Nephron progenitor cell (in vitro differentiated cells): ENCODE measurements at places on chromosomes 13 and 19.

DNA sequence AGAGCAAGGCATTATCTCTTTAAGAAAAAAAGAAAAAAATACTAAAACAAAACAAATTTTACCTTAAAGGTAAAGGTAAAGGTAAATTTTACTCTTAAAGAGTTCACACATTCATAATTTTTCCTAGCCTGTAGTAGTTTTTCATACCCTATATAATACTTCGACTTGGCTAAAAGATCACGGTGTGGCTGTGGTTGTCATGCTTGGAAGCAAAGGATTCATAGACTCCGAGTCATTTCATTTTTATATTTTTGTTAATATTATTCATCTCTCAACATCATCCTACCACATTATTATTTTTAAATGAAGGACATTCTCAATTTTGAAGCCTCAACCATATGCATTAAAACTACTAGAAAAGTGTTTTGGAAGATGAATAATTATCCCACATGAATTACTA is 52.7 kb downstream of the PIBF1 start:
- H3K4me1 ChIP-seq, result no peaks in the 10 kb centered on the region
- H3K4me3 ChIP-seq, result no peak overlapping the region
- peaks cover 56% of the 10 kb centered on the region for H3K36me3 ChIP-seq
- H3K27me3 ChIP-seq, result no peaks in the 10 kb centered on the region
- no peak for DNase-seq

DNA sequence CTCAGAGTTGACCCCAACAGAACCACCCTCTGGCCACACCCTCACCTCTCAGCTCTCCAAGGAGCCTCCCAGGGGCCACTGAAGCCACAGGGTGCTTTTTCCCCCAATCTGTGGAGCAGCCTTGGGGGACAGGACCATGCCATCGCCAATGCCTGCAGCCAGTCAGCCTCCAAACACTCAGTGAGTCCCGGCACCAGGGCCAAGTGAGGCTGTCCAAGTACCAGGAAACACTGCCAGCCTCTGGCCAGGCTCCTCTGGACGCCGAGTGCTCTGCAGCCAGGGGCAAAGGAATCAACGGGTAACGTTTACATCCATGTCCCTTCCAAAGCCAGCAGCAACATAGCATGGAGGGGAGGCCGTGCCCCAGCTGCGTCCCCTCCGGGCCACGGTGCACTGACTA is 9.5 kb upstream of the COMP start:
- no peak overlapping the region for H3K4me3 ChIP-seq
- DNase-seq, result no peak
- no peak overlapping the region for H3K27ac ChIP-seq
- peaks cover 22% of the 10 kb centered on the region for H3K4me1 ChIP-seq
- peaks cover 22% of the 10 kb centered on the region for H3K27me3 ChIP-seq

DNA sequence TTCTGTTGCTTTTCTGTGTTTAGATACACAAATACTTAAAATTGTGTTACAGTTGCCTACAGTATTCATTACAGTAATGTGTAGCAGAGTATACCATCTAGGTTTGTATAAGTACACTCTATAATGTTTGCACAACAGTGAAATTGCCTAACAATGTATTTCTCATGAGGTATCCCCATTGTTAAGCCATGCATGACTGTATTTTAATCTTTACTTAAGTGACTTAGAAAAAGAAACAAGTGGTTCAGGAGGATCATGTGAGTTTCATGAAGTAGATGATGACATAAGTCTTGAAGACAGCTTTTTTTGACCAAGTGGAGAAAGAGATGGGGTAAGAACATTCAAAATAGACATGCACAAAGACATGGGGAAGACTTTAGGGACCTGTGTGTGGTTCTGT is 8.4 kb upstream of the KCTD4 start:
- peak overlapping the region; percentile 7 for H3K27ac ChIP-seq
- no peak for DNase-seq
- H3K4me3 ChIP-seq, result no peak overlapping the region
- H3K27me3 ChIP-seq, result no peaks in the 10 kb centered on the region
- peaks cover 42% of the 10 kb centered on the region for H3K36me3 ChIP-seq

- H3K4me1 ChIP-seq, result no peaks in the 10 kb centered on the region
- DNase-seq, result no peak
- no peak overlapping the region for H3K27ac ChIP-seq
- H3K4me3 ChIP-seq, result no peak overlapping the region
Observed at GRCh38 chr13:49464085-49464484, 20.0 kb downstream of the SETDB2 start.

DNA sequence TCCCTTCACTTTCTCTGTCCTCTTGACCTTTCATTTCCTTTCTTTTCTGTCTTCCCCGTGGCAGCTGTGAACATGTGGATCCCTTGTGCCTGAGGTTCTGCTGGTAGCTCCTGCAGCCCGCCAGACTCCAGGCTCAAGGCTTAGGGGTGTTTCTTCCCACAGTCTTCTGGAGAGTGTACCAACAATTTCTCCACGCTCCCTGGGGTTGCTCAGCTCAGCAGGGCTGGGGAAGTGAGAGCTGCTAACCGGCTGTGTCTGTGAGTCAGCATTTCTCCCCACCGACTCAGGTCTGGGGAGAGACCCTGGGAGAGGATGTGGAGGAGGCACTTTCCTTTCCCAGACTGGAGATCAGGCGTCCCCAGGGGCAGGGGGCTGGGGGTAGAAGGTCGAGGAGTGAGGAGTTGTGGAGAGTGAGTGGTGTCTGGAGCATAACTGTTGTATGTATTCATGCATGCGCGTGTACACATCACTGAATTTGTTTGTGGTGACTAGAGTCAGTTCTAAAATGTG is 193.6 kb downstream of the KCNRG start:
- H3K27me3 ChIP-seq, result peaks cover 4% of the 10 kb centered on the region
- peak overlapping the region; percentile 97 for H3K27ac ChIP-seq
- H3K4me3 ChIP-seq, result peak overlapping the region; percentile 61
- peaks cover 22% of the 10 kb centered on the region for H3K4me1 ChIP-seq
- peaks cover 29% of the 10 kb centered on the region for H3K36me3 ChIP-seq

DNA sequence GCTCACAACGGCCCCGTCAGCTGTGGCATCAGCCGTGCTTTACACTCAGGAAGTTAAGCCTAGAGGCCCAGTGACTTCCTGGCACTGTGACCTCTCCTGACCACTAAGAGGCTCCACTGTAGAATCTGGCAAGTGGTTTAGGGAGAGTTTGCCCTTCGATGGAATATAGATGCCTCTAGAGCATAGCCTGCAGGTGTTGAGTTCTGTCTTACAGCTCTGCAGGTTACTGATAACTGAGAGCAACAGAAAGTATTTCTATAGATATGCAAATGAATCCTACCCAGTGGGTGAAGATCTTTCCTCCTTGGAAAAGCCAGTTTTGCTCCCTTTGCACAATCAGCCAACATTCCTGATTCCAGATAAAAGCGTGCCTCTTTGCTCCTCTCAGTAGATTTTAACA is 35.8 kb downstream of the ATP12A start:
- peaks cover 34% of the 10 kb centered on the region for H3K27me3 ChIP-seq
- H3K27ac ChIP-seq, result no peak overlapping the region
- H3K4me3 ChIP-seq, result no peak overlapping the region
- no peaks in the 10 kb centered on the region for H3K36me3 ChIP-seq
- DNase-seq, result no peak

- peaks cover 14% of the 10 kb centered on the region for H3K4me1 ChIP-seq
- DNase-seq, result no peak
- H3K4me3 ChIP-seq, result no peak overlapping the region
Observed at GRCh38 chr19:33399745-33400681, 26.5 kb downstream of the CEBPG start.

GRCh38 chr19:13794757-13795589 is at the start of gene ZSWIM4:
Gene ZSWIM4 (plus strand): TSS chr19:13795443. CDS start chr19:13795649, 206 bp downstream.
- H3K36me3 ChIP-seq, result peaks cover 5% of the 10 kb centered on the region
- H3K4me3 ChIP-seq, result peak within 1 kb of the TSS; percentile 95
- DNase-seq, result peak; percentile 97
- H3K27ac ChIP-seq, result no peak within 1 kb of the TSS
- H3K4me1 ChIP-seq, result peaks cover 24% of the 10 kb centered on the region

DNA sequence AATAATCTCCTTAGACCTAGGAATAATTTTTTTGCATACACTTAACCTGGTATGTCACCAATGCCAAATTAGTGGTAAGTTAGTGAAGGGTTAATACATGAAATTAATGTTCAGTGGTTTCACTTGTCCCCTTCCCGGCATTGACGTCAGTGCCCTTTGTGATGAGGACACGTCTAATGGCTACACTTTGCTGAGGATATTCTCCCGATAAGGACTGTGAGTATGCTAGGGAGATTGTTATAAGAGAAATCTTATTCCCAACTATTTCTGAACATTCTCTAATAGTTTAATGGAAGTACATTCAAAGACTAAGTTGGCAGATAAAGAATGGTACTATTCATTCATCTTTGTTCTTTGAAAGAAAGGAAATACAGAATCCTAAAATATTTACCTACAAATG is 102.4 kb downstream of the TNFRSF19 start:
- peak overlapping the region; percentile 29 for H3K27ac ChIP-seq
- no peaks in the 10 kb centered on the region for H3K27me3 ChIP-seq
- DNase-seq, result no peak
- no peak overlapping the region for H3K4me3 ChIP-seq
- peaks cover 91% of the 10 kb centered on the region for H3K36me3 ChIP-seq
- H3K4me1 ChIP-seq, result peaks cover 42% of the 10 kb centered on the region

GRCh38 chr13:28755546-28755870 is 36.7 kb upstream of the SLC46A3 start:
- H3K4me1 ChIP-seq, result peaks cover 21% of the 10 kb centered on the region
- no peak overlapping the region for H3K27ac ChIP-seq
- DNase-seq, result no peak
- no peak overlapping the region for H3K4me3 ChIP-seq
- peaks cover 2% of the 10 kb centered on the region for H3K27me3 ChIP-seq

DNA sequence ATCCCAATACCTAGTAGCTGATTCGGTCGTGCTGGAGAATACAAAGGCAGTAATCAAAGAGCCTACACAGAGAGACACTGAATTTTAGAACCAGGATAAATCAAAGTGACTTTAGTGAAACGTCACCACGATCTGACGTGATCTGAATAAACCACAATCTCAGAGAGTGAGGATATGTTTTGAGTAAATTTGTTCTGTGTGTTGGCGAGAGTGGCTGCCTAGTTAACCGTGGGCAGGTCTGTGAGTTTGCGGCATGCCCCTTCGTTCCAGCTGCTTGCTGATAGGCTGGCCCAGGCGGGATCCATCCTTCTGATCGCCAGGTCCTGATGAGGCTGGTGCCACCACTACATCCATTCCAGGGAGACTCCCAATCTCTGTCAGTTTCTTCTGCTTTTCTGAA is 40.4 kb downstream of the LRCH1 start:
- H3K36me3 ChIP-seq, result peaks cover 5% of the 10 kb centered on the region
- no peak for DNase-seq
- no peak overlapping the region for H3K4me3 ChIP-seq
- H3K27me3 ChIP-seq, result no peaks in the 10 kb centered on the region

DNA sequence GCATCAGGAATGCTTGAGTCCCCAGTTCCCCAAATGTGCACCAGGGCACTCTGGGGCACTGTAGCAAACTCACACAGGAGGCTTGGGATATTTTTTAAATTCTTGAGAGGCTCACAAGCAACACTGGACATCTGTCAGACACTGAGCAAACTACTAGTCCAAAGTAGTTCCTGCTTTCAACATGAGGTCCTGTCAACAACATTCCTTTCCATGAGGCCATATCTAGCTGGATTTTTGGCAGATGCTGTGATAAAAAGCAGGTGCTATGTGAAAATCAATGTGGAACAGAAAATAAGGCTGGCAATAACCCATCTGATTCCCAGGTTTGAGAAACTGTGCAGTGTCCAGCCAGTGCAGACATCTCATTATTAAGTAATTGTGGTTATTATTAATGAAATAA is 50.5 kb downstream of the STARD13 start:
- DNase-seq, result no peak
- peaks cover 2% of the 10 kb centered on the region for H3K27me3 ChIP-seq
- no peak overlapping the region for H3K4me3 ChIP-seq
- peaks cover under 1% of the 10 kb centered on the region for H3K4me1 ChIP-seq

- H3K36me3 ChIP-seq, result no peaks in the 10 kb centered on the region
- H3K27me3 ChIP-seq, result peaks cover 72% of the 10 kb centered on the region
- no peak for DNase-seq
- peak overlapping the region; percentile 86 for H3K4me3 ChIP-seq
- H3K27ac ChIP-seq, result no peak overlapping the region
Observed at GRCh38 chr19:18225355-18225701, 910 bp downstream of the PDE4C start.

DNA sequence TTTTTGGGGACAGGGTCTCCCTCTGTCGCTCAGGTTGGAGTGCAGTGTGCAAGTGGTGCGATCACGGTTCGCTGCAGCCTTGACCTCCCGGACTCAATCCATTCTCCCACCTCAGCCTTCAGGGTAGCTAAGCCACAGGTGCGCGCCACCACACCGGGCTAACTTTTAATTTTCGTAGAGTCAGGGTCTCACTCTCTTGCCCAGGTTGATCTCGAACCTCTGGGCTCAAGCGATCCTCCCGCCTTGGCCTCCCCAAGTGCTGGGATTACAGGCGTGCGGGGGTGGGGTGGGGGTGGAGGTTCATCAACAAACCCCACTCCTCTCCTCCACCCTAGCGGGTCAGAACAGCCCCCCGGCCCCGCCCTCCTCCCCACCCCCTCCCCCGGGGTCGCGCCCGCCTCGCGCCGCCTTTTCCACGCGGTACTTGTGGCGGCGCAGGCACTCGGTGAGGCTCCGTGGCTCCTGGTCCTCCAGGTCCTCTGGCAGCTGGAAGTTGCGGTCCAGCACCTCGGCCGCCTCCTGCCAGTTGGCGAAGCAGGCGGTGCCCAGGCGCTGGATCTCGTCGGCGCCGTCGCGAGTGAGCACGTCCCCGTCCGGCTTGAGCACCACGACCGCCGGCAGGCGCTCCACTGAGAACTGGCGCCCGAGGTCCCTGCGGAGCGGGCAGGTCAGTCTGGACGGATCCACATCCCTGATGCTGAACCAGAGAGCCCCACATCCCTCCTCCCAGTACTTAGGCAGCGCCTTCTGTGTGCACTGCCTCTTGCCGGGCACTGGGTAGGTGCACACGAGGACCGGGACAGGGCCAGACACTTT is 5.2 kb downstream of the NXNL1 start:
- no peak overlapping the region for H3K4me3 ChIP-seq
- no peak overlapping the region for H3K27ac ChIP-seq
- H3K27me3 ChIP-seq, result peaks cover 98% of the 10 kb centered on the region
- no peaks in the 10 kb centered on the region for H3K36me3 ChIP-seq

GRCh38 chr19:7636691-7637373 is at the start of gene STXBP2:
Gene STXBP2 (plus strand): TSS chr19:7637110. CDS start chr19:7637150, 40 bp downstream.
- peak within 1 kb of the TSS; percentile 77 for H3K4me3 ChIP-seq
- peaks cover 32% of the 10 kb centered on the region for H3K27me3 ChIP-seq
- peak; percentile 83 for DNase-seq
- H3K36me3 ChIP-seq, result no peaks in the 10 kb centered on the region

GRCh38 chr13:37212826-37213225 is 107.4 kb upstream of the CSNK1A1L start:
- no peaks in the 10 kb centered on the region for H3K36me3 ChIP-seq
- peaks cover 3% of the 10 kb centered on the region for H3K27me3 ChIP-seq
- no peak overlapping the region for H3K4me3 ChIP-seq
- H3K4me1 ChIP-seq, result peaks cover 7% of the 10 kb centered on the region

- no peak overlapping the region for H3K4me3 ChIP-seq
- H3K4me1 ChIP-seq, result no peaks in the 10 kb centered on the region
- peaks cover 3% of the 10 kb centered on the region for H3K27me3 ChIP-seq
- DNase-seq, result no peak
Observed at GRCh38 chr13:38570706-38571105, 116.2 kb upstream of the FREM2 start.

- peak within 1 kb of the TSS; percentile 91 for H3K4me3 ChIP-seq
- peak within 1 kb of the TSS; percentile 87 for H3K27ac ChIP-seq
- H3K4me1 ChIP-seq, result peaks cover 67% of the 10 kb centered on the region
- peaks cover 21% of the 10 kb centered on the region for H3K36me3 ChIP-seq
Observed at GRCh38 chr19:49690656-49691242, at the start of gene CPT1C. Gene CPT1C (plus strand): TSS chr19:49691116. CDS start chr19:49692253, 1,137 bp downstream.
